Activated CD8-positive, alpha-beta memory T cell treated with anti-CD3 and anti-CD28 coated beads for 1 hour (primary cell): ENCODE measurements at places on chromosomes 11 and 22.

DNA sequence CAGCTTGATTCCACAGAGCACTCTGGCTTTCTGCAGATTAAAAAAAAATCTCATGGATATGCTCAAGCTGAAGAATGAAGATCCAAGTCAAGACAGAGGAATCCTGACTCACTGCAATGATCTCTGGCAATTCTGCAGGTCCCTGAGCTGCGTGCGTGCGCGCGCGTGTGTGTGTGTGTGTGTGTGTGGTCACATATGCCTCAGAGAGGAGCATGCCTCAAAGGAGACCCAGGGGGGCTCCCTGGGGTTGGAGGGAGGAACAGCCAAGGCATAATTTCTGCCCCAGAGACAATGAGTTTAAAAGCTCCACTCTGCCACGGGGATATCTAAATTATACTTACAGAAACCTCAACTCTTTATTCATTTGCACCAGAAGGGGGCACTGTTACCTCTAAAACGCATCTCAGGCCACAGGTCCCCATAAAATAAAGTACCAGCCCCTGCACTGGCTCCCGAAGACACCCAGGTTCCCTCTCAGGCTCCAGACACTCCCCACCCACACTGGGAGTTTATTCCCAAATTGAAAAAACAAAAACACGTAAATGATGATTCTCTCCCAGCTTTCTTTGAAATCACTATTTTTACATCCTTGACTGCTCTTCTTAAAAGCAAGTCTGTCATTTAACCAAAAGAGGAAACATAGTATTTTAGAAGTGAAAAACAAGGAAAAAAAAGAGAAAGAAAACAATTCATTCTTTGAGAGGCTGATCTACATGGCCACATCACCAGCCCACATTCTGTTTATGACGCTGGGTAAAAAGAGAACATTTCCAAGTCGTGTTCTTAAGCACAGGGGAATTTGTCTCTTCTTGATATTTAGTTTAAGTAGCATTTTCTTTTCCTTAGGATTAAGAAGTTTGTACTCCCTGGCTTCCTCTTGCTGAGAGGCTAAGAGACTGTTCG lies 401.0 kb downstream of the LARGE1 start:
- DNase-seq, result no peak

GRCh38 chr22:26624803-26625202 lies 3.0 kb downstream of the CRYBA4 start:
- no peak for DNase-seq

- no peak for DNase-seq
Measured at GRCh38 chr11:9516113-9516512, 55.3 kb downstream of the ZNF143 start.

- no peak for DNase-seq
Measured at GRCh38 chr11:123187665-123188507, 7.2 kb downstream of the CLMP start.

DNA sequence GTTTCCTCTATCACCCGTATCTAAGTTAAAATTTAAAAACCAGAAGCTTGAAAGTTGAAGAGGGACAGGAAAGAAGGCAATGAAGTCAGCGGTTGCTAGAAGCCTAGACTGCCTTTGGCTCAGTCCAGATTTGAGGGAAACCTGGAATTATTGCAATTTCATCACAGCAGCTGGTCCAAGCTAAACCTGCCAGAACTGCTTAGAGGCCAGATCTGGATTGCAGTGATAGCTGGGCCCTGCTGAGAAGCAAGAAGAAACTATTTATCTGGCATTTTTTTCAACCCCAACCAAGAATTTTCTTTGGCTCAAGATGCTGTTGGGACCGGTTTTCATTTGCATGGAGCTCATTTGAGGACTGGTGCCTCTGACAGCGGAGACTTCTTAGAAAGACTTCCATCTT lies 121.5 kb upstream of the TEAD1 start:
- DNase-seq, result no peak
